ENCODE measurements at places on chromosomes 3 and 15.

- no peak for DNase-seq
These were observed 4.6 kb downstream of the PRR23E start for GRCh38 chr3:127197300-127198189.

GRCh38 chr3:112128843-112129727 lies 4.0 kb downstream of the GCSAM start:
- no peak for DNase-seq

DNA sequence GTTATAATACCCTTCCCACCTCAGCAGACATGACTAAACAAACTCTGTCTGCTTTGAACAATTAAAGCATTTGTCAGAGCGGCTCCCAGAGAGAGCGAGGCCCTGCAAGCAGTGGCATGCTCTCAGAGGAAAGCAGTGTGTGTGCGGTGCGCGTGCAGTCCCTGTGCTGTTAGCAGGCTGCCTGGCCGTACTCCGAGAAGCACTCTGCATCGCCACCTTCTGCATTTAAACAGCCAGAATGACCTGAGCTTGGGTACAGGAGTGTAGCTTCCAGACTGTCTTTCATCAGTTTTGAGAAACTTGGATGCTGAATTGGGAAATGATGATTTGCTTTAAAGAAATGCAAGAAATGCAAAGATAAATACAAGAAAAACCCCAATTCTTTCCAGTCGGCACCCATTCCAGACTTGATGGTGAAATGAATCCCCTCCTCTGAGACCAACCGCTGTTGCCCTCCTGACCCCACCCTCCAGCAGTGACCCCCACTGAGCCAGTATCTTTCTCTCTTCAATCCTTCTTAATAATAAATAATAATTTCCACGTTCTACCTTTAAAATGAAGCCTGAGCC lies 113.5 kb downstream of the VGLL4 start:
- no peak for DNase-seq

DNA sequence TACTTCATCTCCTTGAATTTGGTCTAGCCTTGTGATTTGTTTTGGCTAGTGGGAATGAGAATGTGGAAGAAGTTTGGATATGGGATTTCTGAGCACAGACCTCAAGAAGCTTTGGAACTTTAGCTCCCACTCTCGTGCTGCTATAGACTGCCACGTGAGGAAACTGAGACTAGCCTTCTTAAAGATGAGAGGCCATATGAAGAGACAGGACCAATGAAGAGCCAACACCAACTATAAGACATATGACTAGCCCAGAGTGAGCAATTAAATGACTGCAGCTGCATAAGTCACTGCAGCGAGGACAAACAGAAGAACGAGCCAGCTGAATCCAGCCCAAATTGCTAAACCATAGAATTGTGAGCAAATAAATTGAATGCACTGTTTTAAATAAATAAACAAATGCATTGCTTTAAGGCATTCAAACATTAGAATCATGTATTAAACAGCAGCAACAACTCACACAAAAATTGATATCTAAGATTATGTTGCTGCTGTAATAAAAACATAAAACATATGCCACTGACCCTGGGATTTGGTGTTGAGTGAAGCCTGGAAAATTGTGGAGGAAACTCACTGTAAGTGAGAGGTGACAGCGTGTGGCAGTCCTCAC lies 15.7 kb upstream of the CNTN4 start:
- DNase-seq: no peak

DNA sequence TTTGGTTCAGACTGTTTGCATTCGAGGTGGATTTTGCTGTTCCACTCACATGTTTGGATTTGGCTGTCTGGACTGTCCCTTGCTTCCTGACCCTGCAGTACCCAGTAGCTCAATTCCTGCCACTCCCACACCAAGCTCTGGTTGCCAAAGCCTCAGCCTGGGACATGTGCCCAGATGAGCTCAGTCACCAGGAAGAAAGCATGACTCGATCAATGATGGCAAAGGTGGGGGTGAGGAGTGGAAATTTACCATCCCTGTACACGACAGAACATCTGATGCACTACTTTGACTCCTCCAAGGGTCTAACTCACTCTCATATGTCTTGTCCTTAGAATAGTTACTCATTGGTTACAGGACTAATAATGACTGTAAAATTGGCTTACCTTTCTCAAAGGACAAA lies 45.2 kb downstream of the ZNF385D start:
- peak; percentile 10 for DNase-seq

- peak; percentile 40 for DNase-seq
These were observed 72.7 kb downstream of the IL1RAP start for GRCh38 chr3:190586631-190587011.

DNA sequence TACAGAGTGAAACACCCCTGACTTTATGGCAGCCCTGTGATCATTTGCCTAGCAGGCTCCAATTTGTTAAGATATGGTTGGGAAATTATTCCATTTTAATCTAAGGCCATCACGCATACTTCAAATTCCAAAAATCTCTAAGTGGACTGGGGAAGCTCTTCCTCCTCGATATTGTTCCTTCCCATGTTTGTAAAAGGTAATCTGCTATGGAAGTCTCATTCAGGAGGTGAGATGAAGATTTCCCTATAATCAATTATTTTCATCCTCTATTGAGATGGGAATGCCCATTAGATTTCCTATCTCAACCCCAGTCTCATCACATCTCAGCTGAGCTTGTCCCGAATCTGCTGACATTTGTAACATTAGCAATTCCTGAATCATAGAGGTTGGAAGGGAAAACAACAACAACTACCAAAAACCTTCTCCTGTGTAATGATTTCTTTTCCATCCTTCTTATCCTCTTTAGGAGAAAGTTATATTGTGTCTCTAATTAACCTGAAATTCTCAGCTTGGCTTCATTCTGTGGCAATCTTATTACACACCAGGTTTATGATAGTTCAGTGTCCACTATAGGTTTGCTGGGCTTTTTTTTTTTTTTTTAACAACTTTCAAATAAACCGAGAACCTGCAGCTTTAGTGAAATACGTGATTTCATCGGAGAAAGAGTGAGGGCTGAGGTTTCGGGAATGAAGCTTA lies 2.2 kb upstream of the NR2F2 start:
- no peak for DNase-seq

- DNase-seq: peak; percentile 10
These were observed 109.0 kb upstream of the NEDD4 start for GRCh38 chr15:56102441-56102840.

All from head of caudate nucleus (tissue), 42 donors.